ENCODE measurements at places on chromosomes 1 and 21.

- no peak for DNase-seq
Measured at GRCh38 chr1:26038477-26038876, 7.4 kb downstream of the SLC30A2 start.

DNA sequence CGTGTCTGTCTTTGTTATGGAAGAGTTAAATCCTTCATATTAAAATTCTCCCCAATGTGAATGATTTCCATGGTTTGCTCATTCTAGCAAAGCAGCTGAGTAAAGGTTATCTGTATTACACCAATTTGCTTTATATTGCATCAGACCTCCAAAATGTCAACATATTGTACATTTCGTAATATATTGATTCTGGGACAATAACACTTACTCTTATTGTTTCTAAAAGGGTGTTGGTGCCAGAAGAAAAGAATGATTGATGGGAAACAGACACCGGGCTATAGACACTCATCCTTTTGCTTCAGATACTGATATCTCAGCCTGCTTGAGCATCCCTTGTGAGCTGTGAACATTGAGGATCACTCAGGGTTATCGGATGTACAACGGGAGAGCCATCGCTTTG lies 7.0 kb downstream of the NTNG1 start:
- no peak for DNase-seq

DNA sequence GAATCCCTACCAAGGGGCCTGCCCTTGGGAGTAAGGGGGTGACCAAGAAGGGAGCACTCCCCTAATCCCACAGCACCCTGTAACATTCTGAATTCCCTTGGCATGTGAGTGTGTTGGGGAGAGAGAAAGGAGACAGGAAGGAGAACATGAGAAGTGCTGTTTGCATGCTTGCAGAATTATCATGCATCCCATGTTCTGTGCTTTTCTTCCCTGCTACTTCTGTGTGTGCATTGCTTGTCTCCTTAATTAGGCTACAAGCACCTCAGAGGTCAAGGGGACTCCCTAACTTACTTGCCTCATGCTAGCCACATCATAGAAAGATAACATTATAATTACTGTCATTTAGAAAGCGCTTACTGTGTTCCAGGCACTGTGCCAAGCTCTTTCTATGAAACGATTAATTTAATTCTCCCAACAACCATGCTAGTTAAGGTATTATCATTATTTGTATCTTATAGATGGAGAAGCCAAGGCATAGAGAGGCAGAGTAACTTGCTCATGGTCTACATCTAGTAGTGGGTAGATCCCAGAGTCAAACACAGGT lies 11.1 kb downstream of the NOS1AP start:
- no peak for DNase-seq

GRCh38 chr1:992362-992761 lies 7.5 kb downstream of the HES4 start:
- DNase-seq, result no peak

DNA sequence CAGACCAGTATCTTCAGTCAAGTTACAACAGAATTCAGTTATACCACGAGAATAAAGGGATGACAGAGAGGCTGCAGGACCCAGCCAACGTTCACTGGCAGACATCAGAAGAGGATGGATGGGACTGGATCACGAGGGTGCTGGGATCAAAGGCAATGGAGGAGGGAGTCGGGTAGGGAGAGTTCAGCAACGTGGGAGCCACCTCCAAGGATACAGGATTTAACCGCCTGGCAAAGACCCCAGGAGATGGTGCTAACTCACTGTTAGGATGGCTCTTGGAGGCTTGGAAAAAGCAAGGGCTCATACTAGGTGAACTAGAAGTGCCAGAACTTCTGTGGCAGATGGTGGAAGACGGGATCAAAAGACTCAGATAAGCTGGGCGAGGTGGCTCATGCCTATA lies 99.1 kb upstream of the DISP3 start:
- no peak for DNase-seq

DNA sequence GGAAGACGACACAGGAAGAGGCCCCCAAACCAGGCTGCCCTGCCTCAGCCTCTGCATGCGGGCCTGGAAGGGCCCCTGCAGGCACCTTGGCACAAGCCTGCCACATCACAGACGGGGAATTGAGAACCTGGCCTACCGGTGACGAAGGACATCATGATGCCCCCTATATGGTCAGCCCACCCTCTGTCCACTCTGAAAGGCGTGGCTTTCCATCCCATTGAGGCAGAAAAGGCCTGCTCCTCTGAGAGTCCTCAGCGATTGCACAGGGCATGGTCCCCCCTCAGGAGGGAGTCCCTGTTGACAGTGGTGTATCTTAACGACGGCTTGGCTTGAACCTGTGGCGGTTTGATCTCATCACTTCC lies 11.4 kb downstream of the KRTAP10-1 start:
- DNase-seq, result no peak

- DNase-seq, result no peak
Measured at GRCh38 chr1:161727256-161727924, 6.0 kb downstream of the FCRLB start.

GRCh38 chr1:145974721-145975120 lies 10.2 kb downstream of the POLR3GL start:
- no peak for DNase-seq
